ENCODE measurements at places on chromosomes 7 and 10. TPM values are rescaled to one million over a fixed set of nuclear protein-coding genes. Genes with fewer than 3 reads are reported as not detected.

- peaks cover 18% of the 10 kb centered on the region for H3K4me1 ChIP-seq
- peaks cover 11% of the 10 kb centered on the region for H3K36me3 ChIP-seq
- no peak overlapping the region for H3K27ac ChIP-seq
- no peaks in the 10 kb centered on the region for H3K27me3 ChIP-seq
- no peak for DNase-seq
These were observed 4.1 kb upstream of the IFIT2 start for GRCh38 chr10:89297791-89298190.

GRCh38 chr10:130709415-130709814 lies 573.2 kb downstream of the GLRX3 start:
- no peaks in the 10 kb centered on the region for H3K27me3 ChIP-seq
- DNase-seq: no peak
- H3K4me1 ChIP-seq: no peaks in the 10 kb centered on the region
- H3K27ac ChIP-seq: no peak overlapping the region
- no peak overlapping the region for H3K4me3 ChIP-seq

The SLC16A12 gene
- not detected for total RNA-seq

DNA sequence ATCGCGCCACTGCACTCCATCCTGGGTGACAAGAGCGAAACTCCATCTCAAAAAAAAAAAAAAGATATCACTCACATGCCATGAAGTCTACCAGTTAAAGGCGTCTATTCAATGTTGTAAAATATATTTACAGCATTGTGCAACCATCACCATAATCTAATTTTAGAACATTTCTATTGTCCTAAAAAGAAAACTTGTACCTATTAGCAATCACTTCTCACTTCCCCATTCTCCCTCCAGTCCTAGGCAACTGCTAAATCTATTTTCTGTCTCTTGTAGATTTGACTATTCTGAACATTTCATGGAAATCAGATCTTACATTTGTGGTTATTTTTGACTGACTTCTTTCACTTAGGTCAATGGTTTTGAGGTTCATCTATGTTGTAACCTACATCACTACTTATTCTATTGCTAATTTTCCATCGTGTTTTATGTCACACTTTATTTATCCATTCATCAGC lies 25.2 kb upstream of the OTUD1 start:
- H3K36me3 ChIP-seq: no peaks in the 10 kb centered on the region
- no peak overlapping the region for H3K27ac ChIP-seq
- H3K4me1 ChIP-seq: peaks cover 15% of the 10 kb centered on the region
- DNase-seq: no peak
- H3K27me3 ChIP-seq: no peaks in the 10 kb centered on the region

DNA sequence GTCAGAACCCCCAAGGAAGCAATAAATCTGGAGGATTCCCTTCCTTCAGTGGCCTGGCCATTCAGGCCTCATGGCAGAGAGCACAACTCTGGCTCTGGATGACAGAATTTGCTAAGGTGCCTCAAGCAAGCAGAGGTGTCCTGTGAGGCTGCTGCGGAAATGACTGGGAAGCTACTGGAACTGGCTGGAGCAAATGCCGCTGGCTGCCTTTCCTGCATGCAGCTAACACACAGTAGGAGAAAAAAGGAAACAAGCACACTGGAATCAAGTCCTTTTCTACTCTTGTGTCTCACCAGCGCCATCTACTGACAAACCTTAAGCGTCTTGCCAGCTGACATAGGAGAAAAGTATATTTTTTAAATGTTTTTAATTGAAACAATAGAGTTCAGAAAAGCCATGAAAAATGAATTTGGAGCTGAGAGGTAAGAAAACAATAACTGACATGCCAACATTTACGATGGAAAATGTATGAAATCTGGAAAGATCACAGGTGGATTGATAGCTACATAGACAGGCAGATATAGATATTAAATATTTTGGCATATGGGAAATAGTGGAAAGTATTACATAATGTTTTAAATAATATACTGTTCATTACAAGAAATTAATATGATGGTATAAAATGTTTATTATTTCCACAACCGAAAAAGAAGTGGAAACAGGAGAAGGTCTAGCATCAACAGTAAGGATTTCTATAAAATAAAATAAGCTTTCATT lies 951.6 kb downstream of the ANKRD7 start:
- H3K27ac ChIP-seq: no peak overlapping the region
- H3K27me3 ChIP-seq: no peaks in the 10 kb centered on the region
- H3K4me1 ChIP-seq: no peaks in the 10 kb centered on the region
- H3K36me3 ChIP-seq: no peaks in the 10 kb centered on the region
- DNase-seq: peak; percentile 79
- no peak overlapping the region for H3K4me3 ChIP-seq

The RBM33 gene
- 31.2 TPM for total RNA-seq

DNA sequence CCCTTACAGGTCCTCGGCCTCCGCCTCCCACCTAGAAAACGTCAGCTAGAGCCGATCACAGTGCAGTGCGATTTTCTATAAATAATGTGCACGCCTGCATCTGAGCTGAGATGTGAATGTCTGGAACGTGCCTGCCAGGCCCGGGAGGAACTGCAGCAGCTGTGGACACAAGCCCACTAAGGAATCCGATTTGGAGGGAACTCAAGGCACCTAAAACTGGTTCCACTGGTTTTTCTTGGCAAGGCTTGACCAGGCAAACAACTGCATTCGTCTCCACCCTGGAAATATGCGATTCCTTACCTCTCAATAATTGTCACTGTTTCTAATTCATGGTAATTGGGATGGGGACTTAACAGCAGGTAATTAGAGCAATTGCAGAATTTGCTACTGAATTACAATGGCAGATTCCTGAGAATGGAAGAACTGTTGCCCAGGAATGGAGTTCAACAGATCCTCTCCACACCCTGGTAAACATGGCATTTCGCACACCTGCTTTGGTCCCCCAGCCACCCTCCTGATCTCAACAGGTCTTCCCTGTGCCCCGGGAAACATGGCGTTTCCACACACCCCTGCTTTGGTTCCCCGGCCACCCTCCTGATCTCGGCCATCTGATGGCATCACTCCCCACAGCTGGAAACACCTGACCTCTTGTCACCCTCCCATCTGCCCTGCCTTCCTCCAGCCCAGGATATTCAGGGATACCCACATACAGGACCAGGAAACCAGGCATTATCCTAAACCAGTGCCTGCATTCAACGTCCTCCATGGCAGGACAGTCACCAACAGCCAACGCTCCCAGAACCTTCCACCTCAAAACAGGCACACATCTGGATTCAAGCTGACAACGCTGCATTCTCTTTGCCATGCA lies 76.0 kb downstream of the DIP2C start:
- no peaks in the 10 kb centered on the region for H3K27me3 ChIP-seq
- H3K4me3 ChIP-seq: no peak overlapping the region
- H3K36me3 ChIP-seq: no peaks in the 10 kb centered on the region
- DNase-seq: peak; percentile 82
- H3K4me1 ChIP-seq: peaks cover 40% of the 10 kb centered on the region
- H3K27ac ChIP-seq: peak overlapping the region; percentile 62

DNA sequence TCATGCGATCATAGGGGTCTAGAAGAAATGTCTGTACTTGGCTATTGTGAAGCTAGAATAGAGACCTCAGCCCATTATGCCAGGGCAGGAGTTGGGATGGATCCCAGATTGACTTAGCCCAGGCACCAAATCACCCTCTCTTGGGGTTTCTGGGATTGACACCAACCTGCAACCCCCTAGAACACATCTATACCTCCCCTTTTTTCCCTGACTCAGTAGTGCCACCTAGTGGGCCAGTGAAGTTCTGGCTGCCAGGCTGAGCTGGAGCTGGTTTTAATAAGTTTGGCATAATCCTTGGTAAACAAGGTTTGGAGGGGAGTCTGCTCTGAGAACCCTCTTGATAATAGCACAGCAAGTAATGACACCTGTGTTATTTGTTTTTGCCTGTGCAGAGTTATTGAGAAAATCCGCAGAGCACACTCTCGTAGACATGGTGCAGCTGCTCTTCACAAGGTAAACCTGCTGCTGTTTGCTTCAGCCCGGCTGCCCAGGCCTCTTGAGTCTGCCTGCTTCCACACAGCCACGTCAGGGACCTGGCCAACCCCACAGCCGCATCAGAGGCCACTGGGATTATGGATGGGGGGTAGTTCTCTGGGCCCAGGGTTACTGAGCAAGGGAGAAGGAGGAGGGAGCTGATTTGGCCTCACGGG lies 43.3 kb upstream of the NFKB2 start:
- H3K4me3 ChIP-seq: no peak overlapping the region
- DNase-seq: peak; percentile 73
- H3K4me1 ChIP-seq: no peaks in the 10 kb centered on the region
- H3K27me3 ChIP-seq: no peaks in the 10 kb centered on the region
- peaks cover 24% of the 10 kb centered on the region for H3K36me3 ChIP-seq

The AKR1C8 gene
- not detected for total RNA-seq

GRCh38 chr7:49802600-49802999 lies 29.2 kb downstream of the VWC2 start:
- peaks cover 40% of the 10 kb centered on the region for H3K27me3 ChIP-seq
- DNase-seq: no peak
- H3K36me3 ChIP-seq: no peaks in the 10 kb centered on the region

The ZCCHC24 gene
- 40.7 TPM for total RNA-seq

DNA sequence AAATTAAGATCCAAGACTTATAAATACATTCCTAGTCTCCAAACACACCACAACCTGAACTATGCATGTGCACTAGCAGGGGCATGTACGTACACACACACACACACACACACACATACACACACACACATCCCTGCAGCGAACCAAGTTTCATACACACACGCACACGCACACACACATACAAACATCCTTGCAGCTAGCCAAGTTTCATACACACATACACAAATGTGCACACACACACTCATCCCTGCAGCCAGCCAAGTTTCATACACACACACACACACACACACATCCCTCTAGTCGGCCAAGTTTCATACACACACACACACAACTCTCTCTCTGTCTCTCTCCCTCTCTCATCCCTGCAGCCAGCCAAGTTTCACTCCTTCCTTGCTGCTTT lies 82.7 kb upstream of the WIPF3 start:
- DNase-seq: peak; percentile 13
- H3K4me3 ChIP-seq: peak overlapping the region; percentile 44
- H3K4me1 ChIP-seq: peaks cover 21% of the 10 kb centered on the region
- peak overlapping the region; percentile 57 for H3K27ac ChIP-seq
- H3K36me3 ChIP-seq: no peaks in the 10 kb centered on the region
- no peaks in the 10 kb centered on the region for H3K27me3 ChIP-seq

The LIPA gene
- 54.4 TPM for total RNA-seq

The AGR3 gene
- total RNA-seq: not detected

- no peaks in the 10 kb centered on the region for H3K27me3 ChIP-seq
- peaks cover 14% of the 10 kb centered on the region for H3K4me1 ChIP-seq
- no peaks in the 10 kb centered on the region for H3K36me3 ChIP-seq
- H3K27ac ChIP-seq: no peak overlapping the region
These were observed 8.8 kb downstream of the CCSER2 start for GRCh38 chr10:84337199-84337598.

DNA sequence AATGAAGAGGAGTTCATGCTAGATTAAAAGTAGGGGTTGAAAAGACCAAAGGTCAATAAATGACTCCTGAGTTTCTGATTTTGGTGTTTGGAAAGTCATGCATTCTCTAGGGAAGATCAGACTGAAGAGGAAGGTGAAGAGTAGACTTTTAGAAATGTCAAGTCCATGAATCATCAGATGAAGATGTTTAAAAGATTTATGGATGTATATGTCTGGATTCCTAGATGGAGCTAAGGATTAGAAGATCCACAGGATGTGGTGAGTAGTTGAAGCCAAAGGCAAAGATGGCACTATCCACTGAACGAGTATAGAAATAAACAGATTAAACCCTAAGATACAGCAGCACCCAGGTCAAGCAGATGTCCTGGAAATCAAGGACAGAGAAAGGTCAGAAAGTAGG lies 298.5 kb downstream of the GPAM start:
- no peaks in the 10 kb centered on the region for H3K4me1 ChIP-seq
- H3K4me3 ChIP-seq: no peak overlapping the region
- H3K36me3 ChIP-seq: no peaks in the 10 kb centered on the region
- no peak overlapping the region for H3K27ac ChIP-seq
- no peak for DNase-seq
- H3K27me3 ChIP-seq: no peaks in the 10 kb centered on the region

DNA sequence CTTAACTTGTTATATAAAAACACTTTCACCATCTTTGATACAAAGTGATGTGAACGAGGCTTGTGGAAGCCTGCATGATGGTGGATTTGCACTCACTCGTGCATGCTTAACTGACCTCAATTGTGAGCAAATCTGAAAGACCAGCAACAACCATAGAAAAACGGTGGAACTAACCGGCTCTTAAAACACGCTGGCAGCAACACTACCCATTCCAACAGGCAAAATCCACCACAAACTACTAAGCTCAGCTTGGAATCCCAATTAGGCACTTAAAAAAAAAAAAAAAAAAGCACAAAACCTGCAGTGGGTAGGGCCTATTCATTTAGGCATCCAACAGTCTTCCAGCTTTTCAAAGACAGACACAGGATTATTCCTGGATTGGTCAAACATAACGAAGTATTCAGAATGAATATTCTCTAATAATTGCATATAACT lies 1.8 kb downstream of the GDI2 start:
- H3K36me3 ChIP-seq: no peaks in the 10 kb centered on the region
- H3K27me3 ChIP-seq: no peaks in the 10 kb centered on the region
- H3K4me3 ChIP-seq: peak overlapping the region; percentile 96
- H3K27ac ChIP-seq: no peak overlapping the region

- H3K27me3 ChIP-seq: peaks cover 5% of the 10 kb centered on the region
- no peaks in the 10 kb centered on the region for H3K36me3 ChIP-seq
- H3K4me1 ChIP-seq: peaks cover 10% of the 10 kb centered on the region
- no peak for DNase-seq
- H3K27ac ChIP-seq: no peak overlapping the region
These were observed 116.9 kb downstream of the LRMDA start for GRCh38 chr10:75548356-75548755.

Data from PC-3 (cell line).